ENCODE measurements at places on chromosomes 12 and 14. TPM values are rescaled to one million over a fixed set of nuclear protein-coding genes. Genes with fewer than 3 reads are reported as not detected.

Gene NOS1
- total RNA-seq, result 3.8 TPM

GRCh38 chr14:52179141-52179790 lies 88.2 kb upstream of the PTGDR start:
- H3K36me3 ChIP-seq, result no peaks in the 10 kb centered on the region
- H3K27me3 ChIP-seq, result no peaks in the 10 kb centered on the region
- H3K4me3 ChIP-seq, result no peak overlapping the region
- H3K27ac ChIP-seq, result no peak overlapping the region
- H3K4me1 ChIP-seq, result no peaks in the 10 kb centered on the region
- DNase-seq, result no peak

GRCh38 chr14:90547968-90548367 lies 151.1 kb downstream of the CALM1 start:
- H3K27ac ChIP-seq, result peak overlapping the region; percentile 47
- no peak overlapping the region for H3K4me3 ChIP-seq
- DNase-seq, result no peak
- peaks cover 26% of the 10 kb centered on the region for H3K4me1 ChIP-seq
- H3K36me3 ChIP-seq, result no peaks in the 10 kb centered on the region

DNA sequence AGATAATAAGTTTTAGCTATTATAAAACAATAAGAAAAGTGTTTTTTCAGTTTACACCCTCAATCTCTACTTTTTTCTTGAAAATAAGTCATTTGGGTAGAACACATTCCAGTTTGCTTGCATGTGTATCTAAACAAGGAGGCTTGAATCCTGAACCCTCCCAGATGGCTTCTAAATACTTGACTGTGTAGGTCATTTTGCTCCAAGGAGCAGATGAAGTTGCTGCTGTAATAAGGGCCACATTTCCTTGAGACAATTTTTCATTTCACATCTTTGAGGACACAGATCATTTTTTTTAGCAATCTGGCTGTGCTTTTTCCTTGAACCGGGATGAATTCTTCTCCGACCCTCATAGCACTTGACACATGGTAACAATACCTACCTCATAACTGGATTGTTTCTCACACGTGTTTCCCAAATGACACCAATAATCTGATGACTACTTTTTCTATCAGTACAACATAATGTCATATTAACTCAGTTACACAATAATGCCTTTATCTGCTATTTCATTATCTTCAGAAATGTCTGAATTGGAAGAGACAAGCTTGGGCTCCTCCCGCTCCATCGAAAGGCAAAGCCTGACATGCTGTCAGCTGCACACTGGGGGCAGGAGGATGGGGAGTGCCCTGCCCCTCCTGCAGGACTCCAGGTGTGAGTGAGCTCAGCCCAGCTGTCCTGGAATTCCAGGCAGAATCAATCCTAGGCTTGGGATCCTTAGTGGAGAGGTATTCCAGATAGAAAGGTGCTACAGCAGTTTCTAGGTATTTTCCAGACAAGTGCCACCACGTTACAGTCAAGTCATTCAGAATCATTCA lies 30.9 kb downstream of the GPHB5 start:
- no peaks in the 10 kb centered on the region for H3K27me3 ChIP-seq
- no peak overlapping the region for H3K4me3 ChIP-seq
- H3K36me3 ChIP-seq, result peaks cover 19% of the 10 kb centered on the region

Gene SIX1
- 0.42 TPM for total RNA-seq

- no peak overlapping the region for H3K4me3 ChIP-seq
- no peak for DNase-seq
- H3K27me3 ChIP-seq, result no peaks in the 10 kb centered on the region
- H3K27ac ChIP-seq, result no peak overlapping the region
- no peaks in the 10 kb centered on the region for H3K36me3 ChIP-seq
- no peaks in the 10 kb centered on the region for H3K4me1 ChIP-seq
Measured at GRCh38 chr12:26771861-26772260, 61.1 kb downstream of the ITPR2 start.

Gene RPL6
- 1,685 TPM for total RNA-seq

GRCh38 chr12:58455136-58455535 lies 465.2 kb downstream of the LRIG3 start:
- H3K27me3 ChIP-seq, result no peaks in the 10 kb centered on the region
- no peaks in the 10 kb centered on the region for H3K36me3 ChIP-seq
- no peak overlapping the region for H3K27ac ChIP-seq
- DNase-seq, result no peak
- no peak overlapping the region for H3K4me3 ChIP-seq
- H3K4me1 ChIP-seq, result no peaks in the 10 kb centered on the region

GRCh38 chr14:76923431-76924370 lies 97.5 kb downstream of the LRRC74A start:
- H3K27me3 ChIP-seq, result no peaks in the 10 kb centered on the region
- H3K27ac ChIP-seq, result no peak overlapping the region
- H3K4me1 ChIP-seq, result peaks cover 64% of the 10 kb centered on the region
- H3K4me3 ChIP-seq, result no peak overlapping the region

GRCh38 chr12:89589753-89590152 lies 63.9 kb upstream of the POC1B start:
- no peak for DNase-seq
- H3K4me1 ChIP-seq, result no peaks in the 10 kb centered on the region
- H3K4me3 ChIP-seq, result no peak overlapping the region
- H3K27ac ChIP-seq, result no peak overlapping the region

Gene MOAP1
- 54.4 TPM for total RNA-seq

Gene FIGNL2
- total RNA-seq, result 0.39 TPM

Gene CLEC4E
- total RNA-seq, result 5.1 TPM
